ENCODE measurements at places on chromosomes 6 and 20.

GRCh38 chr20:53926428-53927028 lies 143.9 kb downstream of the BCAS1 start:
- DNase-seq, result peak; percentile 95

DNA sequence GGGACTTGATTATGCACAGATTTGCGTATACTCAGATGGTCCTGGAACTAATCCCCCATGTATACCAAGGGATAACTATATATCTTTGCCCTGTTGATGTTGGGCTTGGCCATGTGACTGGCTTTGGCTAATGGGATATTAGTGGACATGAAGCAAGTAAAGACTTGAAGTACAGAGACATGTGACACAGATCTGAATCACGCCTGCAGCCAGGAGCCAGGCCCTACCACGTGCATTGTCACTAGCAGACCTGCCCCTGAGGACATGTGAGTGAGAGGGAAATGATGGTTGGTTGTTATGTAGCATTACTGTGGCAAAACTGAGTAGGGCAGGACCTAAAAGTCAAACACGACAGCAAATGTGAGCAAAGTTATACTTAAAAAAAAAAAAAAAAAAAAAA lies 155.7 kb downstream of the AKAP7 start:
- no peak for DNase-seq

GRCh38 chr6:53411451-53411850 lies 62.7 kb upstream of the ELOVL5 start:
- no peak for DNase-seq

DNA sequence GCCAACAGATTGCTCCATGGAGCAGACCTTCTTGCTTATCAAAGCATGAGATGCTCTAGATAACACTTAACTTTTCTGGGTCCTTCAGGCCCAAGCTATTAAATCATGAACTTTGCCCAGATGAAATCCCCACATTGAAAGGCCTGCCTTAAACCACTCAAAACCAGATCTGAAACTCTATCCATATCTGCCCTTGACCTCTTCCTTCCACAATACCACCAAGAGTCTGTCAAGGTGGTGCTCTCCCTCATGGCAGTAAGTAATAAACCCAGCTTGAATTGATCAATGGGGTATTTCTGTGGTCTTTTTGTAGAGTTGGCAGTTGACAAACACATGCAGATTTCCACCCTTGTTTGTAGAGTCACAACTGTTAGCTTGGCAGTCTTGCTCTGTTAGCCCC lies 135.5 kb downstream of the ISM1 start:
- DNase-seq, result no peak

- no peak for DNase-seq
Measured at GRCh38 chr6:12653486-12653885, 63.1 kb upstream of the PHACTR1 start.

DNA sequence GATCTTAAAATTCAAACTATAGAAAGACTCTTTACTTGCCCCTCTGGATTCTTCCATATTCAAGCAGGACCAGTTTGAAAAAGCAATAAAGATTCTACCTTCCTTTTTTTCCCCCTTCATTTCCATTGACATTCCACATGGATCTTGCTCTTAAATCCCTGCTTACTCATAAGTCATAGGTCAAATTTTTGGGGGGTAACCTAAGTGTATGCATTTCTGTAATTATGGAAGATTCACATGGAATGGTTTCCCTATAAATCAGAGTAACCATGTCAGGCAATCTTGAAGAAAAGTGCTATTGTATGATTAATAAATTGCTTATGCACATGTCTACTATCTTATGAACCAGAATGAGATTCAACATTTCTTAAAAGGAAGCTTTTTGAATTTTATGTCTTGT lies 551.0 kb downstream of the HAO1 start:
- no peak for DNase-seq

GRCh38 chr20:2237059-2237458 lies 58.7 kb upstream of the TGM3 start:
- no peak for DNase-seq

DNA sequence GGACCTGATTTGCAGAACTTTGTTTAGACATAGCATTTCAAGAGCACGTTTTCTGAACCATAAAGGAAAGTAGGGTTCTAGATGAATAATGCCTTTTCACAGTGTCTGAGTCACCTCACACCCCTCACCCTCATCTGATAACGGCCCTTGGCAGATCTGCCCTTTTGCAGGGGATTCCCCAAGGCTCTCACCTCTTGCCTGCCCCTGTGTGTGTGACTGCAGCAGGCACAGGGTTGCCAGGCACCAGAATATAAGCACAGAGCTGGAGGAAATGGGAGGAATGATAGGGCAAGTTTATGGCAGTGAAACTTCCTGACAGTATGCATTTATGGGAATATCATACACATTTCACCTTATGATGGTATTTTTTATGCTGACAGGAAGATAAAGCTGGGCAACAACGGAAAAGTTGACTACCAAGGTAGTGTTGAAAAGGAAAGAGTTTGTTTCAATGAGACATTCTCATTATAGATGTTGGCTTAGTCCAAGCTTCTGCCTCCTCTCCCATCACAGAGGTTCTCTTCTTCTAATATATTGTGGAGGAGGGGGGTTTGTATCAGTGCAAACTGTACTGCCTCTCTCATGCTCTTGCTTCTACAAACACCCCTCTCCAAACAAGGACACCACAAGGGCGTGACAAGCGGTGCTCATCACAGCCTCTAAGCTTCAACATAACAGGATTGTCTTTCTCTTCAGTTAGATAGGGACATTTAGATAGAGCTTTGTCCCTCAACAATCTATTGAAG lies 101.5 kb upstream of the BACH2 start:
- DNase-seq, result peak; percentile 21

GRCh38 chr6:28347119-28347518 lies 2.6 kb upstream of the ZKSCAN3 start:
- no peak for DNase-seq

GRCh38 chr20:10497283-10497682 lies 62.2 kb downstream of the SLX4IP start:
- DNase-seq, result no peak

DNA sequence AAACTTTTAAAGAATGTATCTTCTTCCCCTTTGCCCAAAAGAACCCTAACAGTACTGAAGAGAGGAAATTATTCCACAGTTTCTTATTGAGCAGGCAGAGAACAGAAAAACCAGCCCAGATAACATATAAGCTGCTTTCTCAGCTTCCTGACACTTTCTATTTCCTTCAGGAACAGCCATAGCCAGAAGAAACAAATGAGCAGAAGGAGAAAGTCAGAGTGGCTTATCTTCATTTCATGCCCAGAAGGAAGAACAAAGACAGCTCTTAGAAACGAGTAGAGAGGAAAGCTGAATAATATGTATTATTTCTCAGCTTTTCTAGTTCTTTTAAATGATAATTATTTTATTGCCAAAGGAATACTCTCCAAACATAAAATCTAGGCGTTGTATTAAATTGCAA lies 793.7 kb downstream of the GRIK2 start:
- no peak for DNase-seq

- DNase-seq, result no peak
Measured at GRCh38 chr6:112268654-112269053, 14.3 kb upstream of the LAMA4 start.

DNA sequence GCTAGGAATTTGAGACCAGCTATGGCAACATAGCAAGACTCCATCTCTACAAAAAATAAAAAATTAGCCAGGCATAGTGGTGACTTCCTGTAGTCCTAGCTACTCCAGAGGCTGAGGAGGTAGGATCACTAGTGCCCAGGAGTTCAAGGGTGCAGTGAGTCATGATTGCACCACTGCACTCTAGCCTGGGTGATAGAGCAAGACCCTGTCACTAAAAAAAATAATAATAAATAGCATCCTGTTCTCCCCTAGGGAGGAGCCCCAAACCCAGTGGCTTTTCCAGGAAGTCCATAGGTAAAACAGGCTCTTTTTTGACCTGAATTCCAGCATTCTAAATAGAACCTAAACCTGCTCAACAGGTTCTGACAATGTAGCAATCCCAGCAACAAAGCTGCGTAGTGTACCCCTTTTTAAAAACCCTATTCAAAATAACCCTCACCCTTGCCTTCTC lies 192.0 kb downstream of the ALDH8A1 start:
- DNase-seq, result no peak

GRCh38 chr6:143399176-143399575 lies 51.3 kb downstream of the ADAT2 start:
- DNase-seq, result no peak

GRCh38 chr6:41602864-41603608 lies 35.2 kb upstream of the MDFI start:
- DNase-seq, result peak; percentile 88

DNA sequence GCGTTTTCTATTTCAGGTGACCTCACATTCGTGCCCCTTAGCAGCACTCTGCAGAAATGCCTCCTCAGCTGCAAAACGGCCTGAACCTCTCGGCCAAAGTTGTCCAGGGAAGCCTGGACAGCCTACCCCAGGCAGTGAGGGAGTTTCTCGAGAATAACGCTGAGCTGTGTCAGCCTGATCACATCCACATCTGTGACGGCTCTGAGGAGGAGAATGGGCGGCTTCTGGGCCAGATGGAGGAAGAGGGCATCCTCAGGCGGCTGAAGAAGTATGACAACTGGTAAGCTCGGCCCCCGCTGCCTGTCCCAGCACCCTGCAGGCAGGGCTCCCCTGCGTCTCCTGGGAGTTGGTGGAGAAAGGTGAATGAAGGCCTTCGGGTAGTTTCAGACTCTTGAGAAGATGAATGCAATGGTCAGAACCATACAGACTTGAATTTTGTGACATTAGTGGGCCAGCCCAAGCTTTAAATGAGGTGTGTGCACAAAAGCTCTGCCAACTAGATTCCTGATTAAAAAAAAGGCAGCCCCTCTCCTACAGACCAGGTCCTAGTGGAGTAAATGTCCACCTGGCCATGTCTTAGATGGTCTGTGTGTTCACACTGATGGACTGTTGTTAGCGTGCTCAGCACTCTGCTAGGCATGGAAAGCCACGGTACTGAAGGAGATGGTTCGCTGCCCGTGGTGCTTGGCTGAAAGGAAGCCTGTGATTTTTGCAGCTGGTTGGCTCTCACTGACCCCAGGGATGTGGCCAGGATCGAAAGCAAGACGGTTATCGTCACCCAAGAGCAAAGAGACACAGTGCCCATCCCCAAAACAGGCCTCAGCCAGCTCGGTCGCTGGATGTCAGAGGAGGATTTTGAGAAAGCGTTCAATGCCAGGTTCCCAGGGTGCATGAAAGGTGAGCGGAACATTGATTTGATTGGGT lies 708 bp downstream of the PCK1 start:
- no peak for DNase-seq

GRCh38 chr6:12152023-12152970 lies 137.9 kb upstream of the EDN1 start:
- DNase-seq, result no peak

DNA sequence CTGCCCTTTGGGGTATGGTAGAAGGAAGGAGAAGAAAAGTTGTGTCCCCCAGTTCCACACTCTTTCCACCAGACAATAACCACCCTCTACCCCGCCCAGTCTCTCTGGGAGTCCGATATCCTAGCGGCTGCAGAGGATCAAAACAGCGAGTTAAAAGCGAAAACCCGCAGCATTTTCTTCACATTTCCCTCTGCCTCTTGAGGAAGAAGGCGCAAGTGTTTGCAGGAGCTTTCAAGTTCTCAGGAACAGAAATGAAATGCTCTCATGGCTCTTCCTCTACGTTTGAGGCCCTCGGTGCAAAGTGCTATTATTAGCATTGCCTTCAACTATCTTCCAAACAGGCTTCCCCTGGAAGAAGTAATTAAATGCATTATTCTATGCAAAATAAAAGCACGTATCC lies 52.2 kb upstream of the CCDC167 start:
- peak; percentile 53 for DNase-seq

DNA sequence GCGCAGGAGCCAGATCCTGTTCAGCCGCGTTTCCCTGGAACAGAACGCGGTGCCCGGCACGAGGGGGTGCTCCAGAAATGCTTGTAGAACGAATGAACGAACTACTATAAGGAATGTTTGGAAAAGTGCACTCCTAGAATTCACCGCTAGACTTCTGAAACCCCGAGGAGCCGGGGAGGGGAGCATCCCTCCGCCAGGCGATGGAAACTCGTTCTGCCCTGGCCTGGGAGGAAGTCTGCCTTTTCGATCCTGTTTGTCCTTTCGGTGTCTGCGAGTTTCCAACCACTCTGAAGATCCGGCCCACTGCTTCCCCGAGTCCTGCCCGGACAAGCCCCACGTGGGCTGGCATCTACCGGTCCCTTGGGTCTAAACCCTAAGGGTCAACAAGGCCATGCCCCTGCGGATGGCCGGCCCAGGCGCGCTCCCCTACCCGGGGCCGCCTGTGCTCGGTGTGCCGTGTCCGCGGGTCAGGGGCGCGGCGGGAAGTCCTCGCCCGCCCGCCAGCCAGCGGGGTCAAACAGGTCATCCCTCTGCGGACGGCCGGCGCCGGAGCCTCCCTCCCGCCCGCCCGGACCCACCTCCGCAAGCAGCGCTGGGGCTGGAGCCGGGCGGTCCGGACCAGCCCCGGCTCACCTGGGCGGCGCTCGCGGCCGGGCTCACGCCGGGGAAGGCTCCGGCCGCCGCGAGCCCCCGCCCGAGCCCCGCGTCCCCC lies 526 bp downstream of the SULF2 start:
- DNase-seq, result peak; percentile 12

DNA sequence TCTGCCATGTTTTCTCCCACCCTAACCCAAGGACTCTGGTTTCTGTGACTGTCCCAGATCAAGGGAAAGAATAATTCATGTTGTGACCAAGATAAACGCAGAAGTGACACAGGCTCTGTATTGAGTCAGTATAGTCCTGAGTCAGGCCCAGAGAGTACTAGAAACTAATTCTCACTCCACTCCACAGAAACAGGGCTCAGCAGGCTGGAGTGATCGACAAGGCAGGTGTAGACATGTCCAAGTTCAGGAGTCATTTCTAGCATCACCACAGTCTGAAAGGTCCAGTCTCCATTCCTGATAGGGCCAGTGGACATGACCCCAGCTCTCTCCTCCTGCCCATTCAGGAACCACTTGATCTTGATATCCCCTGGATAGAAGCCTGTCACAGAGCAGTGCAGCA lies 2.7 kb downstream of the HLA-DOB start:
- DNase-seq, result peak; percentile 26

DNA sequence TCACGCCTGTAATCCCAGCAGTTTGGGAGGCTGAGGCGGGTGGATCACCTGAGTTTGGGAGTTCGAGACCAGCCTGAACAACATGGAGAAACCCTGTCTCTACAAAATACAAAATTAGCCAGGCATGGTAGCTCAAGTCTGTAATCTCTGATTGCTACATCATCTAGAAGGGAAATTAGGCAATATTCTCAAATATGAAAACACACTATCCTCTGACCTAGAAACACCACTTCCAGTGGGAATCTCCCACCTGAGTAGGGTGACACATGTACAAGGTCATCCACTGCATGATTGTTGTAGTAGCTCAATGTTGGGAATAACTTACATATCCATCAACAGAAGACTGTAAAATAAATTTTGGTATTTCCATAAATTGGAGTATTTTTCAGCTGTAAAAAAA lies 19.1 kb upstream of the SIRPD start:
- DNase-seq, result no peak

GRCh38 chr6:4486568-4487315 lies 289.5 kb upstream of the CDYL start:
- no peak for DNase-seq

GRCh38 chr6:465531-466348 lies 74.2 kb downstream of the IRF4 start:
- no peak for DNase-seq

DNA sequence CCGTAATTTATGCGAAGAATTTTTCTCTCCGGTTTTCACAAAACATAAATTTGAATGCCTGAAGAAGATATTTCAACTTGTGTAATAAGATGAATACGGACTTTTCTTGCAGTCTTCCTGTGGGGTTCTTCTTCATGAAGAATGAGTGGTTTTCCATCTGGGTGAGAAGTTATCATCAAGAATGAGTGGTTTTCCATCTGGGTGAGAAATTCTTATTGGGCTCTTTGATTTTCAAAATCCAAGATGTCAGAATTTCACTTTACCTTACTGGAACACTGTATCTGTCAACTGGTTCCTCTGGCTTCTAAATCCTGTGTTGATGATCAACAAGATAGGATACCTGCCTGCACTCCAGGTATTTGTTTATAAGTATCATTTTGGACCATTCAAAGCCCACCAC lies 160.1 kb upstream of the C6orf118 start:
- no peak for DNase-seq

Data from GM12865 (cell line).